HFFc6 (cell line): ENCODE measurements at places on chromosomes 11 and 22.
A peak's percentile ranks its signal among the peaks of the same experiment; 100 is the strongest.

DNA sequence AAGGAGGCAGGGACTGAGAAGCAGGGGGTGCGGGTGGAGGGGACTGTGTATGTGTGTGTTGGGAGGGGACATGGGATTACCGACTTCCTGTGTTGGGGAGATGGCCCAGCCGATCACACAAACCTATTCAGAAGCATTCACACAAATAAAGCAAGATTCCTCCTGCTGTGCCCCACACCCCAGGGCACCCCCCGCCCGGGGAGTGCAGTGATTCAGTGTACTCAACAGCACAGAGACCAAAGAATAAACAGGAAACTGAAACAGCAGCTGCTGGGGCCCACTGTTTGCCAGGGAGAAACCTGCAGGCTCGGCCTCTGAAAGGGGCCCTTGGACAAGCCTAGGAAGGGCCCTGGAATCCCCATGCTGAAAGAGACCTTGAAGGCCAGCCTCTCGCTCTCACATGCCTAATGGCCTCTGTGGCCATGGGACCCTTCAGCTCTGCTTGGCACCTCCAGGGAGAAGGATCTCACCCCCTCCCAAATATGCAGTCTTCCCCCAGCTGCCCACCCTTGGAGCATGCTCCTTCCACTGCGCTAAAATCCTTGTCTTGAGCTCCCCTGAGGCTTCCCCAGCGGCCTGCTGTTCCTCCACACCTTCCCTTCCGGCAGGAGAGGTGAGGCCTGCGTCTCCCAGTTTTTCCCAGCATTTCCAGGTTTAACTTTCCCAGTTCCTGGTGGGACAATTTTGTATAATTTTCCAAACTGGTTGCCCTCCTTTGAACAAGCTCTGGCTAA is 72.9 kb downstream of the CSNK2A3 start:
- DNase-seq = no peak

- no peak for DNase-seq
Measured at GRCh38 chr22:23503736-23504440, 76.2 kb downstream of the IGLL1 start.

DNA sequence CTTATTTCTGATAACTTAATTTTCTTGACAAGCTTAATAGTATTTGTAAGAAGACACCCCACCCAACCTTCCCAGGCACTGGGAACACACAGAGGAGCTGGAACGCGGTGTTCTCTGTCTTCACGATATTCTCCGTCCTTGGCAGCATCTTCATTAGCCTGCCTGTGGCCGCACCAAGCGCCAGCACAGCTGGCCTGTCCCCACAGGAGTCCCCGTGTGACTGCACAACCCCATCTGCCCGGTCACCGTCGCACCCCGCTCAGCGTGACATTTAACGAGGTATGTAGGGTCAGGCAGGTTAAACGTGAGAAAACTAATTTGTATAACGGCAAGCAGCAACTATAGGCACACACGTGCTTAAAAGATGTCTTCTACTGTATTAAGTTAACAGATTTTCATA is 293.3 kb downstream of the BRD1 start:
- no peak for DNase-seq

DNA sequence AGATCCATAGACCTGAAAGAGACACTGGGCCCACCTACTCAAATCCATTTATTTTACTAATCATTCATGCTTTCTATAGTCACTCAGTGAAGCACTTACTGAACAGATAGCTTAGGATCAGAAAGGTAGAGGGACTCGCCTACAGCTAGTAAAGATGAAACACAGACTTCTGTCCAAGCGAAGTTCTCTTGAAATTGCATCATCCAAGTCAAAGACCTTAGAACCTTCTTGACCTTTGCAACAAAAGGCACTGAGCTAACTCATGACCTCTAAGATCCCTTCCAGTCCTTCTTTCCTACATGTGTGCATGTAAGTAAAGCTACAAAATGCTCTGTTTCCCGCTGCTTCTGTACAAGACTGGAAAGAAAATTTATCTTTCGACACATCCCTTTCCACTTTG is 377.6 kb downstream of the LARGE1 start:
- DNase-seq = no peak

- no peak for DNase-seq
Measured at GRCh38 chr11:118838905-118839553, 44.7 kb upstream of the CXCR5 start.

- DNase-seq = peak; percentile 86
Measured at GRCh38 chr11:46710821-46711269, 8.2 kb upstream of the F2 start.

- peak; percentile 83 for DNase-seq
Measured at GRCh38 chr22:44698531-44699421, 3.2 kb upstream of the PRR5 start.

GRCh38 chr11:79362821-79363220 is 78.0 kb downstream of the TENM4 start:
- no peak for DNase-seq

GRCh38 chr11:82867495-82868082 is 32.6 kb downstream of the PRCP start:
- peak; percentile 69 for DNase-seq
